ENCODE measurements at places on chromosomes 11 and 22.

GRCh38 chr22:19876314-19876940 lies 21.8 kb upstream of the GNB1L start:
- DNase-seq = no peak

DNA sequence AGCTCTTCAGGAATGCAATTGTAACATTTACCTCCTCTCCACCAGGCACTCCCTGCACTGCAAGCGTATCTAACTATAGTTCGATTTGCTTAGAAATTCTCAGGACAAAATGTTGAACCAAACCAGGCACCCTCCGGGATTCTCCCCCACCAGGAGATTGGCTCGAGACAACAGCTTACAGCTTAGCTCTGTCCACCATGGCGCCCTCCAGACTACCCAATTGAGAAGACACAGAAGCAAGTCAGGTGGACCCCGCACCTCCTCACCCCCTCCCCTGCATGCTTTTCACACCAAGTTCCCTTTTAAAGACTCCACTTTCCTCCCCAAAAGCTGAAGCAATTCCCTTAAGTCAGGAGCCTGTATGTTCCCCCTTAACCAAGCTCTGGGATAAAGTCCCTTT lies 34.7 kb upstream of the RFPL3 start:
- no peak for DNase-seq

- DNase-seq = peak; percentile 45
These were observed 4.3 kb upstream of the AMPD3 start for GRCh38 chr11:10450462-10451425.

- no peak for DNase-seq
These were observed 385.9 kb upstream of the API5 start for GRCh38 chr11:42925916-42926315.

GRCh38 chr11:13907678-13908077 lies 54.8 kb upstream of the SPON1 start:
- no peak for DNase-seq

DNA sequence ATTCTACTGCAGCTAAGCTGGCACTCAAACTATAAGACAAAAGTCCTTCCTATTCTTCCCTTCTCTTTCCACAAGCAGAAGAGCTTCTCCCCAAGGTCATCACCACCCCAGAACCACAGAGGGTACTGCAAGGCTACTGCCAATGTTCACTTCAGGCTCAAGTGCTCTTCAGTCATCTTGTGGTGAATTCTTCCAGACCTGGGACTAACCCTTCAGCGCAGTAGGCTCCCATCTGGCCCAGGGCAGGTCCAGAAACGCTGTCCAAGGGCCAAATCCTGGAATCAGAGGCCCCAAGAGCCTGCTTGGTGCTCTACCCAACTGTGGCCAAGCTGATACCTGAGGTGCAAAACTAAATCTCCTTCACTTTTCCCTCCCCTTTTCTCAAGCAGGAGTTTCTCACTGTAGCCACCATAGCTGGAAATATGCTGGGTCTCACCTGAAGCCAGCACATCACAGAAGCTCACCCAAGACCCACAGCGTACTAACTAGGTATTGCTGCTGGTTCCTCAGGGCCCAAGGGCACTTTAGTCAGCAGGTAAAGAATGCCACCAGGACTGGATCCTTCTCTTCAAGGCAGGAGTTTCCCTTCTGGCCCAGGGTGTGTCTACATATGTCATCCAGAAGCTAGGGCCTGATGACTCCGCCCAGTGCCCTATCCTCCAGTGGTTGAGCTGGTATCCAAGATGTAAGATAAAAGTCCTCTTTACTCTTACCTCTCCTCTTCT lies 27.8 kb downstream of the FCHSD2 start:
- no peak for DNase-seq
